Erythroblast (primary cell): ENCODE measurements at places on chromosomes 4 and X.
A peak's percentile ranks its signal among the peaks of the same experiment; 100 is the strongest.

DNA sequence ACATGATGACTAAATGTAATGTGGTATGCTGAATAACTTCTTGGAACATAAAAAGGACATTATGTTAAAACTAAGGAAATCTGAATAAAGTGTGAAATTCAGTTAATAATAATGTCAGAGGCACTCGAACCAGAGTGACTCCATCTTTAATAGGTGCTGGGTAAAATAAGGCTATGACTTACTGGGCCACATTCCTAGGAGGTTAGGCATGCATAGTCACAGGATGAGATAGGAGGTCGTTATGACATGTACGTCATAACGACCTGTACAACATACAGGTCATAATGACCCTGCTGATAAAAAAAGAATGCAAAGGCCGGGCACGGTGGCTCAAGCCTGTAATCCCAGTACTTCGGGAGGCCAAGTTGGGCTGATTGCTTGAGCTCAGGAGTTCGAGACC lies 28.9 kb upstream of the OPHN1 start:
- no peak for DNase-seq

DNA sequence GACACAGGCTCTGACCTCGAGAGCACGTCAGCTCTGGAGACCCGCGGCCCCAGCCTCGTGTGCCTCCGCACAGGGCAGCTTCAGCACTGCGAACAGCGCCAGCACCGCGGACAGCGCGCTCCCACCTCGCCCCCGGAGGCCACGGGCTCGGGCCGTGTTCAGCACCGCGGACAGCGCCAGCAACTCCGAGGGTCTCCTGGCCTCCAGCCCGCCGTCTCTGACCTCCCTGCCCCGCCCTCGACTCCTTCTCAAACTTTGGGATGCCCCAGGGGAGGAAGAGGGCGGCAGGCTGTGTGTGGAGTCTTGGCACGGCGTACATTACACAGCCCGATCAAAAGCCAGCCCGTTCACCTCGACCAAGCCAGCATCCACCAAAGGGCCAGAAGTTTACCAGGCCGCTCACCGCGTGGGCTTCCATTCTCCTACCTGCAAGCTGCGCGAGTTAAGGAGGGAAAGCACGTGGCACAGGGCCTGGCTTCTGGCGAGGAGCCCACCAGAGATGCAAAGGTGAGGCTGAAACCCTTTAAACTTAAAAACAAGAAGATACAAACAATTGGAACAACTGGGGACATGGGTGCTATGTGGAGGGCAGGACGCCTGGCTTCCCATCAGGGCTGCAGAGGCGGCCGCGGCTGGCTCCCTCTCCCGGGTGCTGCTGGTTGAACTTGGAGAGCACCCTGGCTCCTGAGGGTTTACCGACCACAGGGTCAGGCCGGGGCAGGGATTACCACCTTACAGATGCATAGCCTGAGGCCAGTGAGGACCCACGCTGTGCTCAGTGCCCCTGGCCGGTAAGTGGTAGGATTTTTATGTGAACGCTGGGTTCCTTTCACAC lies 4.5 kb upstream of the NKX1-1 start:
- DNase-seq, result peak; percentile 60

- no peak for DNase-seq
Measured at GRCh38 chr4:26763063-26763462, 97.6 kb upstream of the STIM2 start.

- DNase-seq, result no peak
Measured at GRCh38 chr4:86670756-86671155, 76.6 kb downstream of the PTPN13 start.

DNA sequence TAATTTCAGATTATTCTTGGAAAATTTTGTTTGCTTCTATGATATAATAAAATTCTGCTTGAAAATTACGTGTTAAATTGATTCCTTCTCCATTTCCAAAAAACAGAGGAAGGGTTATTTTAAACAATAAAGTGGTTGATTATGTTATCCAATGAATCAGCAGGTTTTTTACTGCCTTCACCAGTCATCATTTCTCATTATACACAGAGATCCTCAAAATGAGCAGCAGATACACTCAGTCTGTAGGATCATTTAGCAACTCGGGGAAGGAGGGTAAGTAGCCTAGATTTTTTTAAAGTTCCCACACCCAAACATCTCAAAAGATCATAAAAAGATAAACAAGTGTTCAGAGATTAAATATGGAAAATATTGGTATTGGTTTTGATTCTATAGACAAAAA lies 6.8 kb upstream of the TMEM144 start:
- no peak for DNase-seq

DNA sequence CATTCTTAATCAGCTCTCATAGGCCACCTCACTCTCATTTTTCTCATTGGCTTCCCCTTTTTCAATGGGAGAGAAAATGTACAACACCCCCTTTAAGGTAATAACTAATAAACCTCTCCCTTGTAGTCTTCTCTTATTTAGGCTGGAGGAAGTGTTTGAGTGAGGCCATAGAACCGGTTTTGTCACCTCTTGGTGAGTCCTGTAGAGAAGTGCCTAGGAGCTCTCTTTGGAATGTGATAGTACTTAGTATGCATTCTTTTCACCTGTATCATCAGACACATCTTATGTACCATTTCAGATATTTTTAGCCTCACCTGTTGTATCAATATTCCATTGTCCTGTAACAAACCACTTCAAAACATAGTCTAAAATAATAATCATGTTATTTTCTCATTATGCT lies 3.5 kb upstream of the TAB3 start:
- DNase-seq, result no peak

DNA sequence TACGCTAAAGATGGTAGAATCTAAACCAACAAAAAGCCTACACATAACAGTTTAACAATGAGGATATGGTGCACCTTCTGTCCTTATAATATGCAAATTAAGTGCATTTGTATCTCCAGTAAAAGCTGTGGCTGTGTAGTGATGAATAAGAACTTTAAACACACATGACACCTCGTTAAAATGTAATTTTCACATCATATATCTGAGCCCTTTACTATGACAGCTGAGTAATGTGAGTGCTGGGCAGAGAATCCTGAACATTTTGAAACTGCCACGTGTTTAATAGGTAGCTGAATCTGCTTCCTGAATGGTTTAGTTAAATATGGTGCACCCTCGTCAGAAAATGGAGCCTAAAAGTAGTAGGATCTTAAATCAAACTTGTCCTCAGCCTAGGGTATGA lies 540.8 kb downstream of the ADGRL3 start:
- DNase-seq, result no peak

GRCh38 chrX:7132335-7133049 lies 15.0 kb upstream of the STS start:
- peak; percentile 75 for DNase-seq

- DNase-seq, result no peak
Measured at GRCh38 chr4:52843958-52844357, 18.2 kb upstream of the RASL11B start.

DNA sequence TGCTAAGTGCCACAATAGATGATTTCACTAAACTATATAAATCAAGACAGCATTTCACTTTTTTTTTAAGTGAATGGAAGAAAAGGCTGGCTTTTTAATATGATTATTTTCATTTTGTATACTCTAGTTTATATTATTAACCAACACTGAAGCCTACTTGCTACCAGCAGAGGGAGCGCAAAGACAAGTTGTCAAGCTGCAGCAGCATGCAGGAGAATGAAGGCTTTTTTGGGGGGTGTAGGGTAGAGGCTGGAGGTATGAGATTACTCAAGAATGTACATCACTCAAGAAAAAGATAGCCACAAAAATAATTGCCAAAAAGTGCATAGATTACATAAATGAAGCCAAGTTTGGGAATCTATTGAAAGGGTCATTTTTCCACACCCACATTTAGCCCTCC lies 519.5 kb downstream of the FGF13 start:
- peak; percentile 0 for DNase-seq
